ENCODE measurements at places on chromosomes 7 and 10. TPM values are rescaled to one million over a fixed set of nuclear protein-coding genes. Genes with fewer than 3 reads are reported as not detected.

DNA sequence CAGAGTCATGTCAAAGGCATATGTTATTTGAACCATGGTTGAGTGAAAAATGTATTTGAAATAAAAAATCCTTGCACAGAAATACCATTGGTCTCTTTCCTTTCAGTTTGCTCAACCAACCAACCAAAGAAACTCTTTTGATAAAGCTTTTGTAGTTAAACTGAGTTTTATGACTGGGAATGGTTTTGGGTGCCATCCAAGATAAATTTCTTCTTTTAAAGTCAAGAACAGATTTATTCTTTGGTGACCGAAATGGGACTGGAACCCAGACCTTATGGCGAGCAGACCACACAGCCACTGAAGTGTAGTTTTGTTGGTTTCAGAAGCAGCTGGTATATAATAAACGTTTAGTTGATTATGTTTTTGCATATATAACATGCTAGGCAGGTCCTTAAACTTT lies 2.8 kb upstream of the GALNT17 start:
- no peak for DNase-seq

GRCh38 chr10:77926566-77927401 lies at the start of gene DLG5:
Gene DLG5, minus strand, starts transcription at chr10:77926755. Its CDS starts 235 bp downstream, at chr10:77926520.
- peak; percentile 52 for DNase-seq

DNA sequence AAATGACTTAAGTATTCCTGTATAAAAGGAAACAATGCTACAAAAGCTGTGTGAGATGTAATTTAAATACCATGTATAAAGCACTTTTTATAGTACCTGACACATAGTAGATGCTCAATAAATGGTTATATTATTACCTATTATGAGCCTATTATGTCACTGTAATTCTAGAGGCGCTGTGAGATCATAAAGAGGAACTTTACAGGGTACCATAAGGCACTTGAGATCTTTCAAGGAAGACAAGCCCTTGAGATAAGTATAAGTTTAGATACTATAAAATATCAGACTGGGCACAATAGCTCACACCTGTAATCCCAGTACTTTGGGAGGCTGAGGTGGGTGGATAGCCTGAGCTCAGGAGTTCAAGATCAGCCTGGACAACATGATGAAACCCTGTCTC lies 38.3 kb downstream of the PTTG1IP2 start:
- no peak for DNase-seq

DNA sequence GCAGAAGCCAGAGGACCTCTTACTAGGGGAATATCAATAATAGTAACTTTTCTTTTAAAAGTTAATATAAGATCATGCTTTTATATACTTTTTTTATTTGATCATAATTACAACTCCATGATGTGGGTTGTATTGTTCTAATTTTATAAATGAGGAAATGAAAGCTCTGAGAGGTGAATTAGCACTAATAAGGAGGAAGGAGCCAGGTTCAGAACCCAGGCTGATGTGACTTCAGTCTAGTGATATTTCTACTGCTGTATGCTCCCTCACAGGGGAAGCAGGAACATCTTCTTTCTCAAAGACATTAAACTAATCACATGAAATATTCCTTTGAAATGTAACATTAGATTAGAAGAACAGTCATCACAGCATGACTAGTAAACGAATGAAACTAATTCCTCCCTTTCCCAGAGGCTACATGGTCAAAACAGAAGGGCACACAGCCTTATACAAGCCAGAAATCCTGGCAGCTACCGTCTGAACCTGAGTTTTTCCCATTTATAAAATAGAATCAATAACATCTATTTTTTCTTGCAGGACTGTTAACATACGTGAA lies 81.4 kb upstream of the GJD4 start:
- no peak for DNase-seq

DNA sequence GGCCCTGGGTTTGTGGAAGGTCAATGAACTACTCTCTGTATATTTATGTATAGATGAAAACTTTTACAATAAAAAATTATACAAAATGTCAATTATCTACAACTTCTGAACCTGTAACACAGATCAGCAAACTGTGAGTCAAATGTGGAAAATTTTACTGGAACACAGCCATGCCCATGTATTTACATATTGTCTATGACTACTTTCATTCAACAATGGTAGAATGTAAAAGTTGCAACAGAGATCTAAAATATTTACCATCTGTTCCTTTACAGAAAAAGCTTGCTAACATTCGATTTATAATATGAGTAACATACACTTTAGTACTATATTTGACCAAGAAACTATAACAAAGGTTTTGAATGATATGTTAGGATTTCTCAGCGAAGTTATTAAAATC lies 481.6 kb downstream of the PARD3 start:
- DNase-seq: no peak

- DNase-seq: no peak
These were observed 74.5 kb downstream of the DIP2C start for GRCh38 chr10:614790-615582.

- DNase-seq: no peak
These were observed 269.1 kb upstream of the SORCS1 start for GRCh38 chr10:107433605-107434004.

GRCh38 chr10:46530249-46531186 lies 25.9 kb downstream of the GPRIN2 start:
- DNase-seq: no peak

GRCh38 chr7:127154101-127154500 lies 98.6 kb downstream of the GRM8 start:
- no peak for DNase-seq

GRCh38 chr7:154856733-154857132 lies 146.2 kb downstream of the PAXIP1 start:
- no peak for DNase-seq

GRCh38 chr7:134480202-134480601 lies 21.3 kb upstream of the AKR1B1 start:
- no peak for DNase-seq

GRCh38 chr7:1972744-1973143 lies 260.0 kb downstream of the MAD1L1 start:
- DNase-seq: no peak

DNA sequence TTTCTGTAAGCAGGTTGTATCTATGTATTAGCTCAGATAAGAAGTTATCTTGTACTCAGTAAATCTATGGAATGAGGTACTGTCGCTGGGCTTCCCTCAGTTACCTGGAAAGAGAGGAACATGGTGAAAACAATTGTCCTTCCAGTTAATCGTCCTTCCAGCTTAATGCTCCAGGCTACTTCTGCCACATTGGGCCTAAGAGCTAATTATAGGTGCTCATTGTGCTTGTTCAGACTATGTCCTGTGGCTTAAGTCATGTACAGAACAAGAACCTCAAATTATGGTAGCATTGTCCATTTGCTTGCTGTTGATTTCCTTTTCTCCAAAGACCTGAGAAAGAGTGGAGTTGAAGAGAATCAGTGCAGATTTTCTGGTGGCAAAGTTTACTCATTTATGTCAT lies 86.1 kb upstream of the MBL2 start:
- no peak for DNase-seq

GRCh38 chr7:128030654-128031611 lies at the start of gene LRRC4:
Gene LRRC4, minus strand, starts transcription at chr7:128031437. Its CDS starts 797 bp downstream, at chr7:128030640.
- no peak for DNase-seq

- DNase-seq: peak; percentile 95
These were observed 176.9 kb upstream of the ZWINT start for GRCh38 chr10:56537984-56538383.

GRCh38 chr7:155643804-155644177 lies 670 bp upstream of the RBM33 start:
- DNase-seq: no peak

GRCh38 chr10:8852546-8852945 lies 798.1 kb downstream of the GATA3 start:
- DNase-seq: no peak

GRCh38 chr10:16521311-16522016 lies at the start of gene C1QL3:
Gene C1QL3, minus strand, starts transcription at chr10:16521879. Its CDS starts 814 bp downstream, at chr10:16521065.
- no peak for DNase-seq

DNA sequence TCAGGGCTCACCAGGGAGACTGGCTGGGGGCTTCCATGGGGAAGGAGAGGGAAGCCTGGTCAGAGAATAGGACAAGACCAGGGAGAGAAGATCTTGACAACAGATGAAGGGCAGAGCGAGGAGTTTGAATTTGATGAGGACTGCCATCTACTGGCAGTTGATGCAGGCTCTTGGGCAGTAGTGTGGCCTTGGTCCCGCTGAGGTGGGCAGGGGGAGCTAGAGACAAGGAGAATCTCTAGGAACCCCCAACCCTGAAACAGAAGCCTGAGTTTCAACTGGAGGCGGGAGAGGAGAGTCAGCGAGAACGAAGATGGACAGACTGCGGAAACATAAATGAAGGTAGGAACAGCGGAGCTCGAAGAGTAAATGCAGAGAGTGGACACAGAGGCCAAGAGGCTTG lies 81.0 kb downstream of the PPP1R3C start:
- DNase-seq: peak; percentile 23

- no peak for DNase-seq
These were observed 1211.6 kb upstream of the LRRN3 start for GRCh38 chr7:109879287-109879828.

DNA sequence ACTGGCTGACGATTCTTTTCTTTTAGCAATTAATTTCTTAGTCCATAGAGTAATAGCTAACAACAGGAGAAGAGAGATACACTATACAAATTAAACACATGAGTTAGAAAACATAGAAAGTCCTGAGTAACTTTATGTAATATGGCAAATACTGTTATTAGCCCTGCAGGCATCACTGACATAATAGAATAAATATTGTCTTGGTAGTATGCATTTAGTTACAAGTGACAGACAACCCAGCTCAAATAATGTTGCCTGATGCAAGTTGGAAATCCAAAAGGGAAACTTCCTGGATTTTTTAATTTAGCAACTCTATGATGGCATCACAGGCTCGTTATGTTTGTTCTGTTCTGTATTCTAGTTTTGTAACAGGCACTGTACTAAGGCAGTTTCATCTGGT lies 95.1 kb downstream of the DKK1 start:
- no peak for DNase-seq

DNA sequence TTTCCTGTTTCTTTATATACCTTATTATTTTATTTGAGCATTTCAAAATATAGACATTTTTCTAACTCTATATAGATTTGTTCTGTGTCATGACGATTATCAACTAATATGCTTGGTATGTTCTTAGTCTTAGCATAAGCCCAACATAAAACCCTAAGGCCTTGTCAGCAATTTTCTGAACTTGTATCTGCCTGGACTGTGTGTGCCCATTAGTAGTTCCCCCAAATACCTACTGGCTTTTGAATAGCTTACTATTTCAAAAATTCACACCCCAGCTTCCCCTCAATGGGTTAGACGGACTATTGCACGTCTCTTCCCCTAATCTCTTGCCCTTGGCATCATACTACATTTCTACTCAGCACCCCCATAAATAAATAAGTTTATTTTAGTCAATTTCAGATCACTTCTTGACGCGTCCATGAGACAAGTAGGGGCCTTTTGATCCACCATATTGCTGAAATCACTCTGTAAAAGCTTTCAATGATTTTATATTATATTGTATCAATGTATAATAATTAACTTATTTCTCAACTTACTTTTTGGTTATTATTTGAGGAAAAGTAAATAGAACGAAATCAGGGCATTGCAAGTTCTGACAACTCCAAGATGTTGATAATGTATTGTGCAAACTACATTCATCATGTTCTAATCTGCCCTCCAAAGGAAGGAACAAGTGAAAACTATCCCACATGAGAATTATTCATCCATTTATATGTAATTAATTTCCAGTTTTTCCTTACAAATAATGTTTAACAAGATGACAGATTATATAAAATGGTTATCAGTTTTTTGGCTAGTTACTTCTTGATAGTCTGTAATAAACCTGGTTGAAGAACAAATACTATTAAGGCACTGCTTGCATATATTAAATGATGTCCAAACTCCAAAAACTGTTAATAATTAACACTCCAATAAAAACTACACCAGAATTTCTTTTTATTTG lies 1.1 kb upstream of the AKR1C3 start:
- DNase-seq: no peak

- no peak for DNase-seq
These were observed 531 bp downstream of the IKZF1 start for GRCh38 chr7:50304911-50305582.

DNA sequence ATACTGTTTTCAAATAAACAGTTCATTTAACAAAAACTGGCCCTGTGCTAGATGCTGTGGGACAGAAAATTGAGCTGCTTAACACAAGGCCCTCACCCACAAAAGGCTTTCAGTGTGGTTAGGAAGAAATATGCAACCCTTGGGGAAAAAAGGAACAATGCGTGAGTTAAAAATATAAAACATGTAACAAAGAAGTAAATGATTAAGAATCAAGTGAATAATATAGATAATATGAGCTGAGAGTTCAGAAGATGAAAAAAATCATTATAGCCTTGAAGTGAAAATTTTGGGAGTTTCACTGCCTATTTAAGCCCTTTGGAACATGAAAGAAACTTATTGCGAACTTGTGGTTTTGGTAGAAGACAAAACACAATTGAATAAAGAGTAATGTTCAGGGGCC lies 495.4 kb downstream of the GFRA1 start:
- no peak for DNase-seq

DNA sequence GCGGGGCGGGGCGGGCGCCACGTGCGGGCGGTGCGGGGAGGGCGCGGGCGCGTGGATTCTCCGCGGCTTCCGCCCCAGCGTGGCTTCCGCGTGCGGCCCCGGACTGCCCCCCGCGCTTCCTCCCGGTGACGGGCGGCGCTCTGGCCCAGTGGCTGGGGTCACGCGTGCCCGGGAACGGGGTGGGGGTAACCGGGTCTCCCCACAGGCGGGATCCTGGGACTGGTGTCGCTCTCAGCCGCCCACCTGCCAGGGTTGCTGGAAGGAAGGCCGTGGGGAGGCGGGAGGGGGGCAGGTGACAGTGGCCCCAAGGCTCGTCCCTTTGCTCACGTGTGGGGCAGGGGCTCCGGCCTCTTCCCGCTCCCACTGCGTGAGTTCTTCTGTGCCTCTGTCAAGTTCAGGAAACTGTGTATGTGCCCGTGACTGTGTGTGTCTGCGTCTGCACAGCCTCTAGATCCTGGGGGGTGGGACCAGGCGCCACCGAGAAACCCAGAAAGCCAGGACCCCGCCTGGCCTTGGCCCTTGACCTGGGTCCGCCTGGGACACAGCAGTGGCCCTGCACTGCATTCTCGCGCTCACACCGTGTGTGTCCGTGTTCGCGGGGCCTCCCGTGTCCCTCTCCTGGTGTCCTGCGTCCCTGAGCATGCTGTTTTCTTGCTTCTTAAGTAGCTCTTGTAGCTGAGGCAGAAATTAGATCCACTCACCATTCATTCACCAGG lies 919 bp downstream of the MAFK start:
- DNase-seq: peak; percentile 54

- no peak for DNase-seq
These were observed 17.5 kb upstream of the OTUD1 start for GRCh38 chr10:23421397-23421796.

DNA sequence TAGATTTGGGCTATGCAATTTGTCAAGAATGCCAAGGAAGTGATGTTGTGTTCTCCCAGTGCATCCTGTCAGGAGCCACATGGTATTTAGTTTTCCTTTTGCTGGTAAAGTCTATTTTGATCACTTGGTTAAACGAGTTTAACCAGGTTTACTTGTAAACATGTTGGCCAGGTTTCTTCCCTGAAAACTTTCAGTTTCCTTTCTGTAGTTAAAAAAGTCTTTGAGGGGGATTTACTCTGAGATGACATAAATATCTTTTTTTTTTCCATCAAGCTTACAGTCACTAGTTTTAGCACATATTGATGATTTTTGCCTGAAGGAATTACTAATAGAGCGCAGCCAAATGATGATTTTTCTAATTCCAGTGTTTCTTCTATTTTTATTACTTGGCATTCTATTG lies 320.5 kb downstream of the PHF14 start:
- no peak for DNase-seq

GRCh38 chr10:98925651-98926050 lies 310.0 kb downstream of the HPSE2 start:
- no peak for DNase-seq

- no peak for DNase-seq
These were observed 44.1 kb downstream of the SGMS1 start for GRCh38 chr10:50579491-50580261.

The CLRN3 gene
- total RNA-seq: not detected

The IFIT1B gene
- total RNA-seq: not detected

The CPA2 gene
- not detected for total RNA-seq

All from Caki2 (cell line).